Vagina (tissue), 2 donors: ENCODE measurements at places on chromosomes 7 and 10. TPM values are rescaled to one million over a fixed set of nuclear protein-coding genes. Genes with fewer than 3 reads are reported as not detected.
A peak's percentile ranks its signal among the peaks of the same experiment; 100 is the strongest.

DNA sequence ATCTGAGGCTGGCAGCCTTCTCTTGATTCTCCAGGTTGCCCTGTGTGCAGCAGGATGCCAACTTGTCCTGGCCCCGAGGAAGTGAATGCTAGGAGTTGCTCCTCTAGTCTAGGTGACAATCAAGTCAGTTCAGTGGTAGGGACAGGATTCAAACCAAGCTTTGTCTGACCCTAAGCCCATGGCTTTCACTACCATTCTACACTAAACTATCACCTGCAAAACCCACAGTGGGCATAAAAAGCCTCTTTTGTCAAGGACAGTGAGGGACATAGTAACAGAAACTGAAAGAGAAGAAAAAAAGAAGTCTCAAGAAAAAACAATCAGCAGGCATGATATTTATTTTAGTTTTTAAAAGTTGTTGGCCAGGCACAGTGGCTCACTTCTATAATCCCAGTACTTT, 33.5 kb downstream of the KCNMA1 start:
- no peak for DNase-seq

- no peak for DNase-seq
These were observed 91.9 kb upstream of the PIK3CG start for GRCh38 chr7:106773228-106773627.

DNA sequence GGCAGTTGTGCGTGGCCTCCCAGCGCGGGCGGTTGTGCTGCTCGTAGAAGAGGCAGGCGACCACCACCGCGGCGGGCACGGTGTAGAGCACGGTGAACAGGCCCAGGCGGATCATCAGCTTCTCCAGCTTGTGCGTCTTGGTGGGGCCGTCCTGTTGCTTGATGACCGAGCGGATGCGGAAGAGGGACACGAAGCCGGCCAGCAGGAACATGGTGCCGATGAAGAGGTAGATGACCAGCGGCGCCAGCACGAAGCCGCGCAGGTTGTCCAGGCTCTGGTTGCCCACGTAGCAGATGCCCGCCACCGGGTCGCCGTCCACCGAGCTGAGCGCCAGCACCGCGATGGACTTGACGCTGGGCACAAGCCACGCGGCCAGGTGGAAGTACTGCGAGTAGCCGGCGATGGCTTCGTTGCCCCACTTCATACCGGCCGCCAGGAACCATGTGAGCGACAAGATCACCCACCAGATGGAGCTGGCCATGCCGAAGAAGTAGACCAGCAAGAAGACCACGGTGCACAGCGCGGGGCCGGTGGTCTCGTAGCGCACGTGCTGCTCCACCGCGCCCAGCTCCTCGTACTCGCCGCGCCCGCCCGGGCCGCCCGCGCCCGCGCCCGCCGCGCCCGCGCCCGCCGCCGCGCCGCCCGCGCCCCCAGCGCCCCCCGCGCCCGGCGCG, 2.2 kb downstream of the FZD8 start:
- no peak for DNase-seq

GRCh38 chr7:102454468-102454867, 10.2 kb downstream of the ALKBH4 start:
- DNase-seq, result no peak

GRCh38 chr10:5560142-5560816, 35.5 kb downstream of the CALML3 start:
- no peak for DNase-seq

GRCh38 chr10:8055420-8056349, 1.2 kb downstream of the GATA3 start:
- DNase-seq, result no peak

GRCh38 chr7:110600956-110601355, 490.0 kb upstream of the LRRN3 start:
- DNase-seq, result no peak

DNA sequence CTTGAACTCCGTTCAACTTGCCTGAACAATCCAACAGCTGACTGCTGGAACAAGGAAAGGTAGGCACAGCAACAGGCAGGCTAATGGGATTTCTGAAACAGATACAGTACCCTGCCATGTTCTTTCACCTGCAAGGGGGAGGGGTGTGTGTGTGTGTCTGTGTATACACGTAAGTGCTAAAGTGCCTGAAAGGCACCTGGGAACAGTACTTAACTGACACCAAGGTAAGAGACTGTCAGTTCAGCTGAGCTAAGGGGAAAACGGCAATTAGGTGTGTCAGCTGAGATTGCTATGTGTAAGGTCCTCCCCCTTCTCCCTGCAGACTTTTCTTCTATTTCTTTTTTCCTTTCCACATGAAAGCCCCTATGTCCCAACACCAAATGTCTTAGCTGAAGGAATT, 27.0 kb downstream of the NAMPT start:
- no peak for DNase-seq

GRCh38 chr10:131578472-131578970, 267.0 kb upstream of the TCERG1L start:
- DNase-seq, result peak; percentile 40

DNA sequence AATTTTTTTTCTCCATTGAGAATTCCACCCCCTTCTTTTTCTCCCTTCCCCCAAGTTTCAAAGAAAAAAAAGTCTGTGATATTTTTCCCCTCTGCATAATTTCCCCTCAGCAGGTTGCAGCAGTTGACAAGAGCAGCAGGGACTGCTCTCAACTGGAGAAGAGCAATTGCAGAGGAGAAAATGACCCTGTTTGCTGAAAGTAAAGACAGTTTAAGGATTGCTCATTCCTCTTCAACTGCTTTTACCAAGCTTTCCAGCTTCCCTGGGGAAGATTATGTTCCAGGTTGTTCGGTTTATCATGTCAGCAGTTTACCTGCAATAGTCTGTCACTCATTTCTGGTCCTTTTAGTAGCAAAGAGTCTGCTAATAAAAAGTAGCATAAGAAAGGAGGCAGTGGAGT, 16.2 kb downstream of the AGK start:
- no peak for DNase-seq

GRCh38 chr7:80453699-80454340, 58.0 kb downstream of the GNAT3 start:
- DNase-seq, result no peak

DNA sequence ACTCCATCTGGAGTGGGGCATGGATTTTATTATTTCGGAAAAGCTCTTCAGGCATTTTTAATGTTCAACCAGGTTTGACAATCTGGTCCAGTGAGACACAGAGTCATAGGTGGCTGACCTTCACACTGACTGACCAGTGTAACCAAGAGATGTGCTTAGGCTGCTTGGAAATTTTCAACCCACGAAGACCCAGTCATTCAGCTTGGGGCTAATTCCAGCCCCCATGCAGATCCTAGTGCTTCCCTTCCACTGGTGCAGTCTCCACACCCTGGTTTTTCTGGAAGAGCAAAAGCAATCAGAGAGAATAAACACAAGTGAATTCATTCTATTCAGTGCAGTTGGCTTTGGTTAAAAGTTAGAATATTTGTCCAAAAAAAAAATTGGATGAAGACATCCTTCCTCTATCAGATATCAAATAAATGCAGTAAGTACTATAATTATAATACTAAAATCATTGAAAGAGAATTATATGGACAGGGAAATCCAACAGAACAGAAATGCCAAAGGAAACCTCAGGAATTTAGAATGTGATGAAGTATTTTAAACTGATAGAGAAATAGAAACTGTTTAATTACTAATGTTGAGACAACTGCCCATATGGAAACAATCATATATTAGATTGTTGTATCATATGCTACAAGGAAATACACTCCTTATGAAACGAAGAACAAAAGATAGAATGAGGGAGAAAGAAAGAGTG, 178.0 kb downstream of the NPSR1 start:
- DNase-seq, result no peak

GRCh38 chr10:96448021-96448457, 65.7 kb downstream of the TLL2 start:
- no peak for DNase-seq

DNA sequence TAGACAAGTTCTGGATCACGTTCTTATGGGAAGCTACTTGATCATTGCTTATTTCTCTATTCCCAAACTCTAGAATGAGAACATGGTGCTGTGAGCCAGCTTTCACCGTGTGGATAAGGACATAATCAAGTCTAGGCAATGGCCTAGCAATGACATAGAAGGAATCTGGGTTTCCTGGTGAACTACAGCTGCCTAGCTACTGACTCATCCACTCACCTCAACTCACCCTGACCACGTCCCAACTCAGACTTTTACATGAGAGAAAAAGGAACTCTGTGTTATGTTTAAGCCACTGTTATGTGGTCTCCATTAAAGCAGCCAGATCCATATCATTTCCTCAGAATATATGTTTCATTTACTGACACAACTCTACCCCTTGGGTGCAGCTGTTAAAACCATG, 18.8 kb upstream of the MET start:
- no peak for DNase-seq

DNA sequence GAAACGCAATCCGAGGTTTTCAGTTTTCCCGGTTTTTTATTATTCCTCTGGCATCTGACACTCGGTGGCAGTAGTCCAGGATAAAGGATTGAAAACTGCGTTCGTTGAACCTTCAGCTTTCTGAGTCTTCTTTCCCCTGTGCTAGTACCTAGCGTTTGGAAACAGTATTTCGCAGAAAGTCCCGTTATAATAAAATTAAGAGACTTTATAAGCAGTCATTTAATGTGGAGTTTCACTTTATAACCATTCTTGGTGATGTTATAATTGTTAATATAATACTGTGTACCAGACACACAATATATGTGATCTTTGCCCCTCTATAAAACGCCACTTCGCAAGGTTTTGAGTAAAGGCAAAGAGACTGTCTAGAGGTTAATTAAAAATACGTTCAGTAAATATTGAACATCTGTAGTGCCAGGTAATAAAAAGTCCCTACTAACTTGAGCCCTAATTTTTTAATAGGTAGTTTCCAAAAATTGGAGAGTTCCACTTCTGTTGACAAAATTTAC, 874 bp downstream of the CISD1 start:
- no peak for DNase-seq

DNA sequence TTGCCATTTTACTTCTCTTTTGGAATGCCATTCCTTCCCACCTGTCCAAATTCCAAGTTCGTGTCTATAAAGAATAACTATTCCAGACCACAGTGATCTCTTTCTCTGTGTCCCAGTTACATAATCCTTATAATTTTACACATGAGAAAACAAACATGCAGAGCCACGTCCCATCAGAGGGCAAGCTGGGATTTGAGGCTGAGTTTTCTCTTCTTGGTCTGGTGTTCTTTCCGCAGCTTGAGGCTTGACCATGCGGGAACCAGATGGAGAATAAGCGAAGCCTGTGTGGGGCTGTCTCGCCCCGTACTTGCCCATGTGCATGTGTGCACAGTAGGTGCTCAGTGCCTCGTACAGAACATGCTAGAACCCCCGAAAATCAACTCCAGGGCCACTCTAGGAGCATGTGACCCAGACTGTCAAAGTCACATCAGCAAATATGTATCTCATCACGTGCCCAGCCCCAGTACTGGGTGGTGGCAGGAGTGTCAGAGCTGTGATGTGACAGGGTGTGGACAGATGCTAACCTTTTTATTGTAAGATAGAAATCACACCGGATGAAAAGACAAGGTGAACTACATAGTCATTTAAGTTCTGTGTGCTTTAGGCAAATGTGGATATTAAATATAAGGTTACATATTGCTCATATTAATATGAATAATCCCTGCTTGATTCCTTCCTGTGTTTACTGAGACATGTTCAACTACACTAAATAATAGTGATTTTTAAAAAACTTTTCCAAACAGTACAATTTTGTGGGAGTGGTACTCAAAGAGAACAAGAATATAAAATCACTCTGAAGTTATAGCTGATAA, 3.2 kb downstream of the INSIG1 start:
- peak; percentile 75 for DNase-seq

DNA sequence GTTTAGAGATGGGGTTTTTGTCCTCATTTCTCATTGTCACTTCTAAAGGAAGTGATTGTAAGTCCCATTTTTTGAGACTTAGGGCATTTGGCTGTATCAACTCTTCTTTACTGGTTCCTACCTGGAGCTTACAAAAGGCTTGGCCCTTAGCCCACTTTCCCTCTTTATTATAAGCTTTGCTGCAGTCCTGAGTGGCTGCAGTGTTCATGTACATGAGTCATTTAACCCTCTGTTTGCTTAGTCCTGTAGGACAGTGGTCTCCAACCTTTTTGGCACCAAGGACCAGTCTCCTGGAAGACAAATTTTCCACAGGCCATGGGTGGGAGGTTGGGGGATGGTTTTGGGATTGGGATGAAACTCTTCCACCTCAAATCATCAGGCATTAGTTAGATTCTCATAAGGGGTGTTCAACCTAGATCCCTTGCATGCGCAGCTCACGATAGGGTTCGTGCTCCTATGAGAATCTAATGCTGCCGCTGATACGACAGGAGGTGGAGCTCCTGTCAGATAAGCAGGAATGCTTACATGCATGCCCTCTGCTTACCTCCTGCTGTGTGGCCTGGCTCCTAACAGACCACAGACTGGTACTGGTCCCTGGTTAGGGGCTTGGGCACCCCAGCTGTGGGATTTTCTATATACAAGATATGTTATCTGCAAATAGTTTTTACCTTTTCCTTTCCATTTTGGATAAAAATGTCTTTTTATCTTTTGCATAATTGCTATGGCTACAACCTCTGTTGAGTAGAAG, 99.7 kb downstream of the CCSER2 start:
- DNase-seq, result no peak

DNA sequence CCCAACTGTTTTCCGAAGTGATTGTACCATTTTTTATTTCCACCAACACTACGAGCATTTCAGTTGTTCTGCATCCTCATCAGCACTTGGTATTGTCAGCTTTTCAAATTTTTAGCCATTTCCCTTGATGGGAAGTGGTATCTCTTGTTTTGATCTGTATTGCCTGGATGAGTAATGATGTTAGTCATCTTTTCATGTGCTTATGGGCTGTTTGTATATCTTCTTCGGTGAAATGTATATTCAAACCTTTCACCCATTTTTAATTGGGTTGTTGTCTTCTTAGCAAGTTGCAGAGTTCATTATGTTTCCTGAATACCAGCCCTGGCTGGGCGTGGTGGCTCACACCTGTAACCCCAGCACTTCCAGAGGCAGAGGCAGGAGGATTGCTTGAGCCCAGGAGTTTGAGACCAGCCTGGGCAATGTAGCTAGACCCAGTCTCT, 22.1 kb downstream of the CLIP2 start:
- no peak for DNase-seq

GRCh38 chr10:78777466-78777865, 291.3 kb upstream of the ZMIZ1 start:
- DNase-seq, result no peak

The NXPH1 gene
- total RNA-seq, result 0.25 TPM

The NPSR1 gene
- total RNA-seq, result not detected

The OR2A12 gene
- total RNA-seq, result not detected

The NPC1L1 gene
- 0.49 TPM for total RNA-seq

The TAS2R3 gene
- 1.5 TPM for total RNA-seq
